ENCODE measurements at places on chromosomes 3 and 15.

GRCh38 chr15:88975891-88976290, 62.7 kb upstream of the MFGE8 start:
- DNase-seq, result no peak

DNA sequence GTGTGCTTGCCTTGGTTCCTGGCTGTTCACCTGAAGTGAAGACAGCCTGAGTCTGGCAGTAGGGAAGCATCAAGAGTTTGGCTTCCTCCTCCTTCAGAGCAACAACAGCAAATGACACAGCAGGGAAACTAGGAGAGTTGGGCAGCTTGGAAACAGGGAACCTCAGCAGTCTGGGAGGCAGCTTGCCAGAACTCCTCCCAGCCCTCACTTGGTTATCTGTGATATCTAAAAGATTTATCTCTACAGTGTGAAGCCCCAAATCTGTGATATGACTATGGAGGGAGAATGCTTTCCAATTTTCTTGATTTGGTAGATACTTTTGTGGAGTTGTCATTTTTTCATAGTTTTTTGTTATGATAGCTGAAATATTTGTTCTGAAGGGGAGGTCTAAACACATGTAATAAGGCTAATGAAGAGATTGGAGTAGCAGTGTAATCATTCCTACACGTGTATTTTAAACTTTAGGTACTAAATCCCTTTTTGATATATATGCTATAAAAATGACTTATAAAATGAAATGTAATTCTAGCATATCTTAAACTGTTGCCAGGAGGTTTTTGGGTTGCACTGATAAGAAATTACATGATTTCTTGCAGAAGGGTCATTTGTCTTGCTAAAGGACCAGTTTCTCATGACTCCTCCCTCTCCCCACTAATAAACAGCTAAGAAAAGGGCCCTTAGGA, 20.8 kb downstream of the UBE2E1 start:
- no peak for DNase-seq

DNA sequence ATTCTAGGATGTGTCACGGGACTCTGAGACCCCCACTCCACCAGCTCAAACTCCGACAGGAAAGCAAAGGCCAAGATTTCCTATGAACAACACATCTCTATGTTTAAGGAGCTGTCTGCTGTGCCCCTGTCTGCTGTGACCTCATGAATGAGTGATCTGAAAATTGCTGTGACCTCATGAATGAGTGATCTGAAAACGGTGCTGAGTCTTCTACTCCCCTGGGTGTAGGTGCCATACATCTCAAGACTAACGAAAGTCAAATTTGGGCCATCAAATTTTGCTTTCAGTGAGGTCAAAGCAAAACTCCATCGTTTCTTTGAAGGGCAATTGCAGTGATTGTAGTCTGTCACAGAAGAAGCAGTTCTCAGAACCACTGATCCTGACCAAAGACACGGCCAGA, 24.4 kb downstream of the IL5RA start:
- DNase-seq, result no peak

DNA sequence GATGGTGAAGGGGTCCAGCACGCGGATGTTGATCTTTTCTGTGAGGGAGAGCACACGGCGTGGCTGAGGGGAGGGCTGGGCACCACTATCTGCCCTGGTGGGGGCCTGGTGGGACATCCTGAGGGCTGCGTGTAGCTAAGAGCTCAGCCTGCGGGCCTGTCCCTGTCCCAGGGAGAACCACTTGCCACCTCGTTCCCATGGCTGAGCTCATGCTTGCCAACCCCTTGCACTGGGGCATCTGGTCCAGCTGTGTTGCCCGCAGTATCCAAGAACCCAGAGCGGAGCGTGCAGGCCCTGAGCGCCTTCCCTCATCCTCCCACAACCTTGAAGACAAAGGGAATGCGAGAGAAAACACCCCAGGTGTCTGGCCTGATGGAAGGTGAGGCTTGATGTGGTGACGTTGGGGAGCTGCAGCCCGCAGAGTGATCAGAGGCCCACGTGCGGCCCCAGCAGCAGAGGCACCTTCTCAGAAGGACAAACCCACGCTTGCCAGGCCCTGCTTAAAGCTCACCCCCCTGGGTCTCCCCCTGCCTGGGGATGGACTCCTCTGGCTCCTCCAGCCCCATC, 28.9 kb downstream of the TKT start:
- DNase-seq, result no peak

DNA sequence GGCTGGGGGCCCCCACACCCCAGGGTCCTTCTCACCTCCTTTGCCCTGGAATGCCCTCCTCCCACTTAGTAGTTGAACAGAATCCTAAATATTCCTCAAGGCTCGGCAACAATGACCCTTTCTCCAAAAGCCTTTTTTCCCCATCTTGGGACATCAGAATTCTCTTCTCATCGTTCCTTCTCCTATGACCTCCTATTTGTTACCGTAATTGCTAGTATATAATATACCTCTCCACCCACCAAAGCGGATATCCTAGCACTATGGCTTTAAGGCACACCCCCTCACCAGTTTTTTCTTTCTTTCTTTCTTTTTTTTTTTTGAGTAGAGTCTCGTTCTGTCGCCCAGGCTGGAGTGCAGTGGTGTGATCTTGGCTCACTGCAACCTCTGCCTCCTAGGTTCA, 16.8 kb downstream of the HDAC11 start:
- DNase-seq, result no peak

DNA sequence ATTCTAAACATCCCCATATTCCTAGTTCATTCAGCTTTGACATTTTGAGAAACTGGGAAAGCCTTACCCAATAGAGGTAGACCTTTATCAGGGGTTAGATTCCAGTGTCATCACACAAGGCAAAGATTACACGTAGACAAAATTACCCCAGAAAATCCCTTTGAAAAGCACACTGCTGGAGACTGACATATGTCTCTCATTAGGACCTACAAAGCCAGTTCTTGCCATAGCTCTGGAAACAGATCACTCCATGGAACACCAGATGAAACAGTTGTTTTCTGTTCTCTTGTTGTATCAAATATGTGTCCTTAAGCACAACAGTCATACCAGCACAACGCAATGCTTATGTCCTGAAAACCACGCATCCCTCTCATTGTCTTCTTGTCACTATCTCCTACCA, 44.7 kb downstream of the RARB start:
- no peak for DNase-seq

- peak; percentile 53 for DNase-seq
These were observed 233.5 kb upstream of the WNT5A start for GRCh38 chr3:55720614-55721013.

Measured in AG20443 (cell line).